ENCODE measurements at places on chromosomes 7 and 10. TPM values are rescaled to one million over a fixed set of nuclear protein-coding genes. Genes with fewer than 3 reads are reported as not detected.

The TLX1 gene
- total RNA-seq, result not detected

The OR2A12 gene
- total RNA-seq, result not detected

The ADRB1 gene
- 0.09 TPM for total RNA-seq

The AQP1 gene
- 96.4 TPM for total RNA-seq

The IQUB gene
- 0.84 TPM for total RNA-seq

The LIPM gene
- total RNA-seq, result not detected

The CYP3A4 gene
- total RNA-seq, result 0.04 TPM

The CNPY1 gene
- total RNA-seq, result 0.18 TPM

The GIMAP7 gene
- total RNA-seq, result 5.9 TPM

The WIPF3 gene
- total RNA-seq, result 6.1 TPM

The NUTM2A gene
- 0.44 TPM for total RNA-seq

The LIPK gene
- not detected for total RNA-seq

The FAM131B gene
- total RNA-seq, result 1.4 TPM

The KLF14 gene
- total RNA-seq, result 0.98 TPM

The PILRB gene
- total RNA-seq, result 13.9 TPM

The LLCFC1 gene
- total RNA-seq, result not detected

The SFXN3 gene
- total RNA-seq, result 27.8 TPM

The ADO gene
- 16.6 TPM for total RNA-seq

The TRPV5 gene
- 0.04 TPM for total RNA-seq

The CARD11 gene
- total RNA-seq, result 0.09 TPM

The OR6B1 gene
- total RNA-seq, result not detected

The NDUFB2 gene
- total RNA-seq, result 270 TPM

The APBB1IP gene
- total RNA-seq, result 1.6 TPM

The SPDYE16 gene
- total RNA-seq, result 0.22 TPM

The GATA3 gene
- 0.18 TPM for total RNA-seq

The IFIT2 gene
- 6.4 TPM for total RNA-seq

The PAX2 gene
- not detected for total RNA-seq

The NPTX2 gene
- total RNA-seq, result 7.3 TPM

The LBX1 gene
- 3.3 TPM for total RNA-seq

The ACHE gene
- total RNA-seq, result 21.5 TPM

The PLCE1 gene
- 31.7 TPM for total RNA-seq

The HOXA1 gene
- 0.58 TPM for total RNA-seq

The FAM25A gene
- total RNA-seq, result not detected

The PPP1R9A gene
- 45.0 TPM for total RNA-seq
